Psoas muscle (tissue), 8 donors: ENCODE measurements at places on chromosomes 16 and 17. TPM values are rescaled to one million over a fixed set of nuclear protein-coding genes. Genes with fewer than 3 reads are reported as not detected.

PPM1E gene
- total RNA-seq, result not detected

ALOXE3 gene
- total RNA-seq, result not detected

C16orf54 gene
- total RNA-seq, result 0.47 TPM

GJD3 gene
- 1.3 TPM for total RNA-seq

ITGA2B gene
- total RNA-seq, result 0.97 TPM

MRC2 gene
- total RNA-seq, result 17.5 TPM

TLCD2 gene
- 1.8 TPM for total RNA-seq

HAP1 gene
- total RNA-seq, result not detected

CLEC19A gene
- not detected for total RNA-seq

MEIOC gene
- total RNA-seq, result not detected

NETO2 gene
- total RNA-seq, result 3.9 TPM

OTOP3 gene
- not detected for total RNA-seq

ABCA3 gene
- 8.6 TPM for total RNA-seq

TBX2 gene
- total RNA-seq, result 8.7 TPM
